Activated naive CD8-positive, alpha-beta T cell treated with anti-CD3 and anti-CD28 coated beads, Interleukin-2, amount 50 U/mL, for 24 hours (primary cell): ENCODE measurements at places on chromosomes 3 and 15.

GRCh38 chr3:187212196-187212545 is 14.9 kb downstream of the RTP1 start:
- DNase-seq = no peak

- DNase-seq = no peak
Measured at GRCh38 chr3:190105876-190106275, 14.8 kb downstream of the P3H2 start.

- no peak for DNase-seq
Measured at GRCh38 chr3:36926292-36926897, 18.5 kb downstream of the TRANK1 start.

DNA sequence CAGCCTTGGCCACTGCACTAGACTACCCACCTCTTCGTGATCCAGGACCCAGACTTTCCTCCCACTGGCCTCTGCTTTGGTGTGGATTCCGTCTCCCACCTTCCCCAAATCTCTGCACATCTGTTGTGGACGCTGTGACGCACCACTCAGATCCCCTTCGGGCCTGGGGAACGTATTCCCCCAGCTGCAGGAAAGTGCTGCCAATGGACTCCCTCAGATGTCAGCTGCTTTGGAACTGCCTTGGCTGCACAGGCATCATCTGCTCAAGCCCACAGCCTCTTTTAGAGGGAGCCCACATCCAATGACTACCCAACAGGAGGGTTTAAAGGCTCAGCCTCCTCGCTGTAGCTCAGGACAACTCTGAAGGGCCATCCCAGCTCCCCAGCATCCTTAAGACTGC is 134.2 kb upstream of the RAD18 start:
- no peak for DNase-seq

- DNase-seq = no peak
Measured at GRCh38 chr3:173742491-173742890, 344.9 kb downstream of the NLGN1 start.

GRCh38 chr15:99998661-99999101 is 265.4 kb upstream of the LYSMD4 start:
- no peak for DNase-seq

- no peak for DNase-seq
Measured at GRCh38 chr15:69848551-69849231, 249.0 kb downstream of the TLE3 start.

GRCh38 chr3:179321668-179322285 is 1.1 kb upstream of the ZNF639 start:
- DNase-seq = no peak

DNA sequence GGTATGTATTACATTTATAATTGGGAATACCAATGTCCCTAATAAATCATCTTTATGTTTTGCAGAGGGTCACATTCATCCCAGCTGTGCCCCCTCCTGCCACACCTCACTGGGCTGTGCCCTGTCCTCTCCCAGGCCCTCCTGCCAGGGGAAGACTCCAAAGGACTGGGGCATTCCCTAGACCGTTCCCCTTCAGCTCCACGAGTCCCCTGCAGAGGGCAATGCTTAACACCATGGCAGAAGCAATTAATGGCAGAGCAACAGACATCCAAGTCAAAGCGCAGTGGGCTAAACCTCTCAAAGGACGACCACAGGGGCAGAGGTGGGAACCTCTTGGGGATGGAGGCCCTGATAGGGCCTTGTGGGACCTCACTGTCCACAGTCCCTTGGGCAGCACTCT is 71.3 kb upstream of the SEC13 start:
- DNase-seq = no peak

GRCh38 chr3:39637807-39638206 is 170.3 kb downstream of the MOBP start:
- DNase-seq = no peak

DNA sequence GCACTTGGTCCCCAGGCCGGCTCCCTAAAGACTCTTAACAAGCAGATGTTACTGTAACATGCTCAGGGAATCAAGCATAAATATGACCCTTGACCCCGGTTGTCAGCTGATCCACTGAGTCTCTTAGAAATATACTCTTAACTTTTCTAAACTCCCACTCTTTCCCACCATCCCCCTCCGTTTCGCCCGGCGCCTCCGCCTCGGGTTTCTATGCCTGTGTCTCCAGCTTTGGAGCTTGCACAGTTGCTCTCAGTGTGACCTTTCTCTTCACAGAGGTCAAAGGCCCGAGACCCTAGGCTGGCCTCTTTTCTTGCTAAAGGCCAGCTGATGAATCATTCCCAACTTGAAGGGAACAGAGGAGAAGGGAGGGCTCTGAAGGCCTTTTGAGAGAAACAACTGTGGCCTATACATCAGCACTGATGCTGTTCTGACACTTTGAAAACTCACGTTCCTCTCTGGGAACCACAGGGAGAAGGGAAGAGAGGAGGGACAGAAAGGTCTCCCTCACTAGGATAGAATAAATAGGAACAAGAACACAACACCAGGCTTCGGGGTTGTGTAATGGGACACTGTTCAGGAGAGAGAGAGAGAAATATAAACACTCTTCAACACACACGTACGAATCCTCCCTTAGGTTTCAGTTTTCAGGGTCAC is 484.5 kb upstream of the NR2F2 start:
- no peak for DNase-seq

- no peak for DNase-seq
Measured at GRCh38 chr3:64443546-64444381, 218.5 kb upstream of the PRICKLE2 start.

- no peak for DNase-seq
Measured at GRCh38 chr3:78025916-78026315, 986.0 kb downstream of the ROBO2 start.

- no peak for DNase-seq
Measured at GRCh38 chr15:45674677-45675076, 39.8 kb downstream of the SQOR start.

DNA sequence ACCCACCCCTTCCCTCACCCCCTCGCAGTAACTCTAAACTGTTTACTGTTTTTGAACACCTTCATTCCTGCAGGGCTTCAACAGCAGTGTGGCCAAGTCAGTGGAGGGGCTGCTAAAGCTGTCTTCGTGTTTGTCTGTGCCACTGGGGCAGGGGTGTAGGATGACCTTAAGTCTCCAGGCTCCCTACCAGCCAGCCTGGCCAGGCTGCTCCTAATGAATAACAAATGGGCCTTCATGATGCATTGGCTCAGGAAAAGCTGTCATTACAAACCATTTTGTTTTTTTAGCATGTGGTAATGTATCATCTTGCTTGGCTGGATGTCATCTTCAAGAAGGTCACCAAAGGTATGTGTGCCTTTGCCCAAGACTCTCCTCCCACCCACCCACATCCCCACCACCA is 372.2 kb upstream of the WNT5A start:
- DNase-seq = no peak

DNA sequence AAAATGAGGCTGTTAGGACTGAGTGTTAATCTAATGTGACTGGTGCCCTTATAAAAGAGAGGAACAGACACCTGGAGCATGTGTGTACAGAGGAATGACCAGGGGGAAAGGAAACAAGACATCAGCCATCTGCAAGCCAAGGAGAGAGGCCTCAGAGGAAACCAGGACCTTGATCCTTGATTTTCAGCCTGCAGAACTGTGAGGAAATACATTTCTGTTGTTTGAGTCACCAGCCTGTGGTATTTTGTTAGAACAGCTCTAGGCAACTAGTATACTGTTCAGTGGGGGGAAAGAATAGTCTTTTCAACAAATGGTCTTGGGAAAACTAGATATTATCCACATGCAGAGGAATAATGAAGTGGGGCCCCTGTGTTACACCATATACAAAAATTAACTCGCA is 80.6 kb downstream of the CCR1 start:
- no peak for DNase-seq

DNA sequence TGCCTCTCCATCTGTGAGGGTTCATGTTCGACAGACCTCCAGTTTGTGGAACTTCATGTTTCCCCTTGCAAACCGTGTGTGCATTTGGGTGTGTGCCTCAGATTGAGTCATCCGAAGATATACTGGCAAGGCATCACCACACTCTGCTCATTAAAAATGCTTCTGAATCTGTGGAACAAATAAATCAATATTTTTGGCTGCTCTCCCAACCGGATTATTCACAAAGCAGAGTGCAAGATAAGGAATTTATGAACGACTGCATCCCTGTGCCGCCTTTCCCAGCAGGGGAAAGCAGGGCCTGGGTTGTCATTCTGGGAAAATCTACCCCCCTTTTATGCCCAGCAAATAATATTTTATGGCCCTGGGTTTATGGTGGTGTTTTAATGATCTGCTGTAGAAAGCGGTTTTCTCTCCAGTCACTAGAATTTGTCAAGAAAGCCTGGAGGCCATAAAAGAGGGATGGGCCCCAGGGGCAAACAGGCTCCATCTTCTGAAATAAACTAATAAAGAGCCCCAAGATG is 4.2 kb upstream of the WNT5A start:
- no peak for DNase-seq

DNA sequence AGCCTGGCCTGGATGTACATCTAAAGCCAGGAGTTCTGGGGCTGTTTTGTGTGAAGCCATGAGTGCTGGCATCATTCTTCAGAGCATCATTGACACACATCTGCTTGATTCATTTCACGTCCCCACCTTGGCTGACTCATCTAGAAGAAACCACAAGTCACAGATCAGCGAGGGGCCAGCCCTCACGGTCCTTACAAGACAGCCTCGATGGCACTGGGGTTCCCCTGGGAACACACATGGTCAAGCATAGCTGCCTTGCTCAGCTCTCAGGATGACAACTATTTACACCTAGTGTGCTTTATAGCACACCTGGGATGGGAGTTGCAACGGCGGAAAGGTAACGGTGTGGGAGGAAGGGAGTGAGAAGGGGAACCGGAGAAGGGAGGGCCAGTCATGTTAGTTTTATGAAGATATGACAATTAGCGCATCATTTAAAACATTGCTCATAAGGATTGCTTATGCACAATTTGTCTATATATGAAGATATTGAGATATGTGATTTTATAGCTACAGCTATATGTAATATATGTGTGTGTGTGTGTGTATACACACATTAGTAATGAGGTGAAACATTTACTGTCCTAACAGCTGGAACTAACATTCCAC is 227.1 kb downstream of the RPLP1 start:
- DNase-seq = peak; percentile 67

DNA sequence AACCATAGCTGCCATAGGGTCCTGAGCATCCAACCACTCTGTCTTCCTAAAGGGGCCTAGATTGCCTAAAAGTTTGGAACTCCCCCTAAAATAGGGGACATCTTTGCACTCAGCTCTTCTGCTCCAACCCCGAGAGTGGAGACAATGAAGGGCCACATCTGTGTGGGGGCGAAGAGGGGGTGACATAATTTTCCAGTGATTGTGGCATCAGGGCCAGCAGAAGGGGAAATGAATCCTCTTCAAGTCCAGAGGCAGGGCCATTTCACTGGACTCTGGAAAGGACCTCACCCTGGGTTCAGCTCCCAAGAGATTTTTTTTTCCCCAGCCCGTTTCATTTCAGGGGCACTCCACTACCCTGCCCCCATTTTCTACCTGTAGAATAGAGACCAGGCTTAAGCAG is 4.6 kb upstream of the ANKRD63 start:
- no peak for DNase-seq

DNA sequence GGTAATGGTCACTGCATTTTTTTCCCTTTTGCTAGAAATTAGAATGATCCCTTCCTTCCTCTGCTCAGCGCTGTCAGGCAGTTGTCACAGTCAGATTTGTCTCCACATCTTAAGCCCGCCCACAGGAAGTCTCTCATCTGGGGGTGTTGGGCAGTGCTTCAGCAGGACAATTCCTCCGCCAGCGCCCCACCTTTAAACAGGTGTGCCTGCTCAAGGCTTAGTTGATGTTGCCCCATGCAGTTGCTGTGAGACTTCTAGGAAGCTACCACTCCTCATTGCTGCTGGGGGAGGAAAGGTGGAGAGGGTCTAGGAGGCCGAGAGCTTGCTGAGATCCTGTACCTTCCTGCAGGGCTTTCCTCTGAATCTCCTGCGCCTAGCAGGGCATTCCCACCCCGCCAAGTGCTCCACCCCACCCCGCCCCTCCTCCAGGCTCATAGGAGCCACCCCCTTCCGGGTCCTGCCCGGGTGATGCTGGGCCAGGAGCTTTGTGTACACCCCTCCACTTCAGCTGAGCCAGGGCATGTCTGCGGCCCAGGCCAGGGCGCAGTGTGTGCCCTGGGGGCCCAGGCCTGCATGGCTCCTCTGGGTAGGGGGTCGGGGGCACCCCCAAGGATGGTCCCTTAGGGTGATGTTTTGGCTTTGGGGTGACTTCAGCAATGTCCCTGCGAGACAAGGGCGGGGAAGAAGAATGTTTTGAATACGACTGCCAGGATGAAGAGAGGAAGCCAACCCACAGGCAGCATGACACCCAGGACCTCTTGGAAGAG is 68.7 kb downstream of the TRAK1 start:
- DNase-seq = peak; percentile 23

GRCh38 chr3:42300013-42300412 is 34.0 kb upstream of the CCK start:
- peak; percentile 43 for DNase-seq
